ENCODE measurements at places on chromosomes 1 and 21.

- no peak for DNase-seq
Measured at GRCh38 chr1:63063367-63063766, 259.0 kb upstream of the FOXD3 start.

DNA sequence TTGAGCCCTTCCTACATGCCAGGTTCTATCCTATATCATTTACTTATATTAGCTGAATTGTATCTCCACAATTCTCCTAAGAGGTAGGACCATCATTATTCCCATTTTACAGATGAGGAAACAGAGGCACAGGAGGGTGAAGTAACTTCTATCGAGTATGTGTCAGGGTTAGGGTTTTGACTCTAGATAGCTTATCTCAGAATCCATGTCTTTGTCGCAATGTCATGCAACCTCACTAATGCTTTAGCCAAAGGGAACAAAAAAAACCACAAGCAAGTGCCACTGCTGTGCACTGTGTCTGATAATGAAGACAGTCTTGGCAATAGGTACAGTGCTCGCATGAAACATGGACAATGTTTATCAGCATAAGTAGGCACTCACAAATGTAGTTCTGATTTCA, 95.4 kb upstream of the CLDN14 start:
- no peak for DNase-seq

DNA sequence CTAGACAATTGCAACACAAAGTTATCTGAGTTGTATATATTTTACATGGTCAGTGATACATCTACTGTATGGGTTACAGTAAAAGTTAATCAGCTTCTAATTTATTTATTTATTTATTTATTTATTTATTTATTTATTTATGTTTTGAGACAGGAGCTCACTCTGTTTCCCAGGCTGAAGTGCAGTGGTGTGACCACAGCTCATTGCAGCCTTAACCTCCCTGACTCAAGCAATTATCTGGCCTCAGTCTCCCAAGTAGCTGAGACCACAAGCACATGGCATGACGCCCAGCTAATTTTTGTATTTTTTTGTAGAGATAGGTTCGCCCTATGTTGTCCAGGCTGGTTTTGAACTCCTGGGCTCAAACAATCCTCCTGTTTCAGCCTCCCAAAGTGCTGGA, 241.6 kb downstream of the PTPRC start:
- DNase-seq: peak; percentile 8

- DNase-seq: no peak
Measured at GRCh38 chr1:69221524-69221923, 346.2 kb upstream of the LRRC7 start.

GRCh38 chr1:67347688-67348472, 40.2 kb downstream of the IL12RB2 start:
- DNase-seq: peak; percentile 96

GRCh38 chr1:8218351-8219092, 99.4 kb upstream of the SLC45A1 start:
- DNase-seq: peak; percentile 52

GRCh38 chr1:54610048-54610447, 13.3 kb downstream of the FAM151A start:
- peak; percentile 23 for DNase-seq

DNA sequence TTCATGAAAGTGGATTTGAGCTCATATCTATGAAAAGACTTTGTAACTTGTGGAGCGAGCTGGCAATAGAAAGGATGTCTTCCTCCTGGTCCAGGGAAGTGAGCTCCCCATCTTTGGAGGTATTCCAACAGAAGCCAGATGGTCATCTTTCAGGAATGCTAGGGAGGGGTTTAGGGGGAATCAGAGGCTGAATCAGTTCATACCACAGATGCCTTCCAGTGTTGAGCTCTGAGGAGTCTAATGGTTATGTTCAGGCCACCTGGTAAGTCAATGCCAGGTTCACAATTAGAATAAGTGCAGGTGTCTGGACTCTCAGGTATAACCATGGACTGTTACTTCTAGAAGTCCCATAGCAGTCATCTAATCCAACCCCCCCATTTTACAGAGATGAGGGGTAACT, 119.1 kb downstream of the ACTL8 start:
- DNase-seq: peak; percentile 86

GRCh38 chr1:91556556-91556955, 55.9 kb downstream of the CDC7 start:
- no peak for DNase-seq

GRCh38 chr1:200039849-200040474, 12.5 kb downstream of the NR5A2 start:
- DNase-seq: no peak

DNA sequence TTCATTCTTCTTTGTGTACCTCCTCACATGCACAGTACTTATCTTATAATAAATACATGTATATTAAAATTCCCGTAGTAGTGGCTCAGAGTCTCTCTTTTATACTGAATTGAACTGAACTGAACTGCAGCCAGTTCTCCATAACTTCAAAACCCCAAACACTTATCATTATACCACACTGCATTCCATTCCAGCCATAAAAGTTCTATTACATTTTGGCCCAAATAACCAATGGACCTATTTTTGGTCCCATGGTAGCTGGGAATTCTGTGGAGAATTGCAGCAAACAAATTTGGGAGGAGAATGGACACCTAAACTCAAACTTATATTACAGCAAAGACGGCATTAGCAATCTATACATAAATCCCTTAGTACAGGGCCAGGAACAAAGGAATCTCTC, 86.6 kb upstream of the C1orf87 start:
- DNase-seq: peak; percentile 32

DNA sequence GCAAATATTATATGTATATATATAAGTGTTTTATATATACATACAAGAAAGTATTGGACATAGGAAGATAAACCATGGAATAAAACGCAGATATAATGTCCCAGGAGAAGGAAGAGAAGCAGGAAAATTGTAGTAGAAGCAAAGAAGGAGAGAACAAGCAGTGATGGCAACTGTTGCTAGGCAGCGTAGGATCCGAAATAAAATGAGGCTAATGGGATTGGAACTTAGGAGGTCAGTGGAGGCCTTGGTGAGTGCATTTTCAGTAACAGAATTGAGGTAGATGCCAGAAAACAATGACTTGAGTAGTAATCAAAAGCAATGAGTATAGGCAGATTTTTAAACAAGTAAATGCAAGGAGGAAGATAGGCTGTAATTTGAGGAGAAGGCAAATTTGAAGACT, 265.8 kb downstream of the LRRC7 start:
- DNase-seq: no peak

DNA sequence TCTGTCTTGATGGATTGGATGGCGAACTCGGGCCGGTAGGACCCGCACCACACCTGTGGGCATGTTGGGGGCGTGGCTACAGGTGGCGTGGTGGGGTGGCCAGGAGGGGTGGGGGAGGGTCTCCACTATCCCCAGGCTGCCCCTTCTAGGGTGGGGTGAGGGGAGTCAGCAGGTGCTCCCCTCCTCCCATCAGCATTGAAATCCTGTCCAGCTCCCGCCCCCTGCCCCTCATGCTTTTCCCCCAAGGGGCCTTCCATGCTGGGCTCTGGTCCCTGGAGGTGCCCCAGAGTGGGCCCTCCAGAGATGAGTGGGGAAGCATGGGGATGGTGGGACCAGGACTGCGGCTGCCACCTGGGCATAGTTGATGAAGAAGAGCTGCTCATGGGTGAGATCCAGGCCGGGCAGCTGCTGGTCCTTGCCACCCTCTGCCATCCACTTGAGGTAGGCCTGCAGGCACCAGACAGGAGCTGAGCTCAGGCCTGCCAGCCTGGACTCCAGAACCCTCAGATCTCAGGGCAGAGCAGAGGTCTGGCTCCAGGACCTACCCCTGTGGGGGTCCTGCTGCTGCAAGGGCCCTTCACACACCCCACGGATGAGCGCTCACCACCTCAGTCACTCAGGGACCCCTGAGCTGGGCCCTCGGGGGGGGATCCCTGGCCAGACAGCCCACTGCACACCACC, 5.1 kb downstream of the PRXL2B start:
- no peak for DNase-seq

DNA sequence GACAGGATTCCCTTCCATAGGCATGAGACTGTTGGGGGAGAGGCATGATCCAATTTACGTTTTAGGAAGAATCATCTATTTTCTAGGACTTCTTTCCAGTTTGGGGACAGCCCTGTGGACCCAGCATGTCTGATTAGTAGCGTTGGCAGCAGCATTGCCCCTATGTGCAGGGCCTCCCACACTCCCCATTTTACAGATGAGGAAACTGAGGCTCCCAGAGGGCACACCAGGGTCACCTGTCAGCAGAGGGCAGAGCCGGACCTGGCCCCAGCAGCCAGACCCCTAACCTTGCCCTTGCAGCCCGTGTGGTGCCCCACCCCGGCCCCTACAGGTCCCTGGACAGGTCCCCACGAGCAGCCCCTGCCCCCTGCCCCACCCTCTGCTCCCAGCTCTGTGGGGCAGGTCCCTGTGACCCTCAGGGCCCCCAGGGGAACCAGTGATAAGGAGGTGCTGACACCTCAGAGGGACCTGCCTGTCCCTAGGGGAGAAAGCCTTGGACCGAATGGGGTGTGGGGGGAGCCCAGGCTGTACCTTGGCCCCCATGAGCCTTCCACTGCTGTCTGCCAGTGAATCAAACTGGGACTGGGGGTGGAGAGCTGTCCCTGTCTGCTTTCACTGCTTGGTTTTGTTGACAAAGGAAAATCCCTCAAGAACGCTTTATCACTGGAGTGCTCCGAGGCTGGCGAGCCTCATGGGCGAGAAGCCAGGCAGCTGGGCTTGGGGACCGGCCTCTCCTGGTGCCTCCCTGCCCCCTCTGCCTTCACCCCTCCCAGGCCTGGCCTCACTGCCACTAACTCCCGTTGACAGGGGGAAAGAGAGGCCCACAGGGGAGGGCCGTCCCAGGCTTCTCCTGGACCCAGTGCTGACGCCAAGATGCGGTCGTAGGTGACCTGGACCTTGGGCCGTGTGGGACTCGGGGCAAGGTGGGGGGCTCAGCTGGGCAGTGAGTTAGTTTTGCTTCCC, 39.4 kb upstream of the CCDC27 start:
- no peak for DNase-seq

DNA sequence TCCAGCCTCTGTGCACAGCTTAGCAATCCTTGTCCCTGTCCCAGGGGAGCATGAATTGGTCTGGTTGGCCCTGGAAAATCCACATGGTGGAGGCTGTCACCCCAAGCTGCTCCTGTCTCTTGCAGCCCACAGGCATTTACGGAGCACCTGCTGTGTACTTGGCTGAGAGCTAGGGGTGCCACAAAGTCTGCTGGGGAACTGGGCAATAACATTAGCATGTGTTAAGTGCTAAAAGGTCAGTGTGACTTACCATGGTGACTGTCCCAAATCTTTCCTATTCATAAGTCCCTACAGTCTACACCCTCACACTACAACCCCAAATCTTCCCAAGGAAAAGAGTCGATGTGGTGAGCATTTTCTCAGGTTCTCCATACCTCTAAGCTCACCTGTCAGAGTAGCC, 53.6 kb upstream of the ARTN start:
- no peak for DNase-seq

GRCh38 chr1:165845992-165846748, 18.8 kb downstream of the UCK2 start:
- no peak for DNase-seq

- DNase-seq: peak; percentile 93
Measured at GRCh38 chr21:27648560-27648959, 681.7 kb upstream of the ADAMTS5 start.

- DNase-seq: no peak
Measured at GRCh38 chr1:15400627-15401026, 9.1 kb upstream of the EFHD2 start.

DNA sequence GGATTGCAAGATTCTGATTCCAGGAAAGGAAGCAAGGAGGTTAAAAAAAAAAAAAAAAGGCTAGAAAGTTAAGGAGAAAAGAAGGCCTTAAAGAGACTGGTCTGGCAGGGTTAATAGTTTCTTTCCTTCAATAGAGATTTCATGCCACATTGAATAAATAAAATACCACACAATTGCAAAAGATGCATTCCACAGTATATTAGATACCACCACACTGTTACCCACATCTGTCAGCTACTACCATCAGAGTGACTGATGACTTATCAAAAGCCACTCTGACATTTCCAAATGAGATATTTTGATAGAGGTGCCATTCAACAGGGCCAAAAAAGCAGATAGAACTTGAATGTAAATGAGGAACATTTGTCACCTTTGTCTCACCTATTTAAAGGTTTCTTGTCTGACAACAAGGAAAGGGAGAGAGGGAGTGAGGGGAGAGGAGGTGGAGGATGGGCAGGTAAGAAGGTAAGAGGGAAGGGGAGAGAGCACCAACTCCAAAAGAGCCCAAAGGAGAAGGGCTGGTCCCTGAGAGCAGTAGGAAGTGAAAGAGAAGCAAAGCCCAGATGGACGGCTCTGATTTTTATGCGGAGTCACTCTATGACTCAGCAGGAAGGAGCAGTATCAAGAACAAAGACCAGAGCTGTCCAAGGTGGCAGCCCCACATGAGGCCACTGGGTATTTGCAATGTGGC, 38.3 kb downstream of the LRRN2 start:
- DNase-seq: peak; percentile 83

GRCh38 chr21:44730951-44731579, 19.7 kb upstream of the TSPEAR start:
- no peak for DNase-seq

GRCh38 chr1:53470155-53470554, 11.0 kb downstream of the DMRTB1 start:
- DNase-seq: peak; percentile 90

- peak; percentile 99 for DNase-seq
Measured at GRCh38 chr1:171438441-171438840, 46.9 kb upstream of the PRRC2C start.

DNA sequence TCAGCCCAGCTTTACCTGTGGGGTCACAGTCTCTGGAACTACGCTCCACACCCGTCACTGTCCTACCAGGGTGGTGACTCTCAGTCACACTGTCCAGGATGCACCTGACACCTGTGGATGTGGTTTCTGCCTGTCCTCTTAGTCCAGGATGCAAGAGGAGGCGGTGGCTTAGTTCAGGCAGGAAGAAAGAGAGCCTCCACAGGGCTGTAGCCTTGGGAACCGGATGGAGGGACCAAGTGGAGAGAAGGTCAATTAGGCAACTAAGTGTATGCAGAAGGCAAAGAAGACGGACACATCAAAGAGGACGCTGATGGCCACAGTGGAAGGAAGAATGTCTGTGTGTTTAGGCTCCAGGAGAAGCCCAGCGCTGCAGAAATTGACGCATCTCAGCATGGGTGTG, 153.9 kb upstream of the IRF2BP2 start:
- DNase-seq: no peak
